Trophoblast cell (in vitro differentiated cells and primary cell): ENCODE measurements at places on chromosomes 7 and 10.
A peak's percentile ranks its signal among the peaks of the same experiment; 100 is the strongest.

DNA sequence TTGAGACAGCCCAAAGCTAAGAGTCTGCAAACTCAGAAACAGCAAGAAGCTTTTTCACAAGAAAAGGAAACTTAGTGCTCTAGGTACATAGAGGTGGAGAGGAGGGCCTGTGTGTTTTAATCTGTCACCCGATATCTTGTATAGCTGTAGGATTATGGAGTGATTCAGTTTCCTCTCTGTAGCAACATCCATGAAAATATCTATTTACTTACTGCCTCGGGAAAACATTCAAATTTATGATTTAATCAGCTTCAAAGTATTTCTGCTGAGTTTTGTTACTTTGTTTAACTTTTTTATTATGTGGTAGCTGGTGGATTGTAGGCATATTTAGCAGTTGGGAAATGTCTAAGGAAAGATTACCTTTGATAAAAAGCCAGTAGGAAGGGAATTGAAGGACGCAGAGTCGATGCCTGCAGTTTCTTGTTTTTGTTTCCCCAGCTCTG is 292.0 kb downstream of the CCDC3 start:
- DNase-seq = no peak

DNA sequence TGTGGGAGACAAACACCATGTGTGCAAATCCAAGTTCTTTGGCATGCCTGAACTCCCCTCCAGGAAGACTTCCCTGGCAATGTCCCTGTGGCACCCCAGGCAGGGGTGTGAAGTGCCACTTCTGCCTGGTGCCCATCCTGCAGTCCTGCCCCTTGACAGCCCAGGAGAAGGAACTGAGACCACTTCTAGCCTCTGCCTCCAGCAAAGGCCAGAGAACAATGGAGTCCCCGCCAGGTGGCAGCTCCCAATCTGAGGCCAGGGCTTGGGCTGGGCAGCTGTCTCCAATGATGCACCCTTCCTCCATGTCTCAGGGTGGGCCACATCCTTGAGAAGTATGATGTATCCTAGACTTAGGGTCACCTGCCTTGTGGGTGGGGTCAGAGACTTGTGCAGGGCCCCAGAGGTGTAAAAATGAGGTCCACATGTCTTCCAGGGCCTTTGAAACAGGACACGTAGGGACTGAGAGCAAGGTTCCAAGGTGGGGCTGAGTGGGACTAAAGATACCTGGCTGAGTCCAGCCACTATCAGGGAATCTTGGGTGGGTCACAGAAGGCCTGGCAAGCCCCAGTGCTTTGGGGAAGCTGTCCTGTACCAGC is 5.5 kb downstream of the FXYD4 start:
- no peak for DNase-seq

DNA sequence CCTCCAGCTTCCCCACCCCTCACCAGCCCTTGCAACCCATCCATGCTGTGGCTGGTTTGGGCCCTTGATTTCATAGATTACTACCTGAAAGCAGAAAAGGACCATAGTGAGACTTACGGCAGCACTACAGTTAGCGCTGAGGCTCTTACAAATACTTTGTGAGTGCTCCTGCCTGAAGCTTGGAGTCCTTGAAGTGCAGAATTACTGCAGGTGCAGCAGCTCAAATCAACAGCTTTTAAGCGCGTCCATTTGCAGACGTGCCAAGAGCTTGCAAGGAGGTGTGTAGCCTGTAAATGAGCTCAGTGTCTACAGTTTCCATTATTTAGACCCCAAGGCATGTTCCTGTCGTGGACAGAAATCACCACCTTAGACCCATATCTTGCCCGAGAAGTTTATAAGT is 103.0 kb downstream of the CELF2 start:
- DNase-seq = no peak

GRCh38 chr10:78139341-78139740 is 105.7 kb downstream of the RPS24 start:
- DNase-seq = no peak

- no peak for DNase-seq
Measured at GRCh38 chr10:10208196-10208595, 809.5 kb upstream of the CELF2 start.

GRCh38 chr10:97724341-97724941 is 10.9 kb downstream of the MARVELD1 start:
- DNase-seq = no peak

DNA sequence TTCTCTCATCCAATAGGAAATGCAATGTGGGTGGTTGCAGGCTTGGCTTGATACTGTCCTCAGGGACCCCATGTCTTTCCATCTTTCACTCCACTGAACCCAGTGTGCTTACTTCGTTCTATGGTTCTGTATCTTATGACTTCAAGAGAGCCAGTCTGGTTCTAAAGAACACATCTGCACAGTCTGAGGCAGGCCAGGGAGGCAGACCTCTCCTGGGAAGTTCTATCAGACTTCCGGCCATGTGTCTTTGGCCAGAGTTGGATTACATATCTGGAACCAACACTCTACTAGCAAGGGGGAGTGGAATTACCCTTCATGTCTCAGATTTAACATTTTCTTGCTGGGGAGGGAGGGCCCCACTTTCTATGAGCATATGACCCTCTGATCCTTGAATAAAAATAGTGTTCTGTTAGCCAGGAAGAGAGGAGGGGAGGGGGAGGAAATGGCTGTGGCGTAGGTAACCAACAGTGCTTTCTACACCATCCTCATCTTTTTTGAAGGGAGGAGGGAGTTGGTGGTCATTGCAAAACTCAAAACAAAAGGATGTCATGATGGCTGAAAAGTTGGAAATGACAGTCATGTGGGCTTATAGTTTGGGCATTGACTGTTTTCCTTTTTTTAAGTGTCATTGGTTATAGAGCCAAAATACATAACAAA is 370.2 kb downstream of the GATA3 start:
- DNase-seq = no peak

DNA sequence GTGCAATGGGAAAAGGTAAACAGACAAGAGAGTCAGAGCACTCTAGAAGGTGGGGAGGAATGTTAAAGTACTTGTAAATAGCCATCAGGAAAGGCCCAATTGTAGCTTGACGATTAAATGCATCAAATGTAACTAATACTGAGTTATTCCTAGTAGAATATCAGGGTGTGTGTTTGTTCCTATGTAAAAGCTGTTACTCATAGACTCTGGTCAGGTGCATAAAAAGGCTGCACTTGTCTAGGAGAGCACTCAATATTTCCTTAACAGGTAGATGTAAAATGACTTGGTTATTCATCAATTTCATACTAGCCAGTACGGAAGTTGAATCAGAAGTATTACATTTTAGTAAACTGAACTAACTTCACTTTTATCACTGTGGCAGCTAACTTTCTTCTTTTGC is 179.7 kb upstream of the AGR3 start:
- DNase-seq = no peak

GRCh38 chr7:17654940-17655339 is 285.4 kb downstream of the SNX13 start:
- DNase-seq = peak; percentile 19

DNA sequence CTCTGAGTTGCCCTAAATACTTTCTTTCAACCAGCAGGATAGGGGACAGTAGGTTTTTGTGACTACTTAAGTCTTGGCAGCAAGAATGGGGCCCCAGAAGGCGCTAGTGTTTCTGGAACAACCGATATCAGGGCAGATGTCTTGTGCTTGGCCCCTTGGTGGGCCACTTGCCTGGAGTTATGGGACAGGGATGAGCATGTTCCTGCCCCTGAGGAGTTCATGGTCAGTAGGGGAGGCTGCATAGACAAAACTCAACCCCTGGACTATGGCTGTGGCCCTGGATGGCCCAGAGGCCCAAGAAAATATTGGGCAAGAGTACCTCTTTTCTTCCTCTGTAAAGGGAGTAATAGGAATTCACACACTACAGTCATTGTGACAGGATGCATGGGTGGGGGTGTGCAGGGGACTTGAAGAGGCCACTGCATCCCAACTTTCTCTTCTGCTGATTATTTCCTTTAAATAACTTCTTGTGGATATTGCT is 57.7 kb upstream of the IGFBP3 start:
- DNase-seq = no peak

DNA sequence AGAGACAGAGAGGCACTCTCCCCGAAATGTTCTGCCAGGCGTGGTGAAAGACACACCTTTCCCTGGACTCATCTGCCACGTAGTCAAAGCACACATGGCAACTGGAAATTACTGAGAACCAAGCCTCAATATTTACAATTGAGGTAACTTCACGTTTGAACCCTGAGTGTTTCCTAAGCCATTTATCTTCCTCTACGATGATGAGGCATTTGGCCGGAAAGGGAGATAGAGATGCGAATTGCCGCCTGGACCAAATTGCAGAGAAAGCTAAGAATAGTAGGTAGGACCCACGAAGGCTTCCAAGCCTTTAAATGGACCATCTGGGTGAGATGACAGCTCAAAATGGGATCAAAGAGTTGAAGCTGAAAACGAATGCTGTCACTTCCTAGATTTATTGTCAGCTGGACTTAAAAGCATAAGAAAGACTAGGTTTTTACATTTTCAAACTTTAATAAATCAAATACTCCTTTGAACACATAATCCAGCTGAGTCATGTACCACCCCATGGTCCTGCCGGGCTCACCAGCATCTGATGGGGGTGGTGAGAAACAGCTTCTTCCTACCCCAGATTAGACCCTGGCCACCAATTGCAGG is 135.6 kb upstream of the LYZL2 start:
- DNase-seq = no peak

GRCh38 chr7:15288741-15289140 is 273.1 kb downstream of the AGMO start:
- no peak for DNase-seq

DNA sequence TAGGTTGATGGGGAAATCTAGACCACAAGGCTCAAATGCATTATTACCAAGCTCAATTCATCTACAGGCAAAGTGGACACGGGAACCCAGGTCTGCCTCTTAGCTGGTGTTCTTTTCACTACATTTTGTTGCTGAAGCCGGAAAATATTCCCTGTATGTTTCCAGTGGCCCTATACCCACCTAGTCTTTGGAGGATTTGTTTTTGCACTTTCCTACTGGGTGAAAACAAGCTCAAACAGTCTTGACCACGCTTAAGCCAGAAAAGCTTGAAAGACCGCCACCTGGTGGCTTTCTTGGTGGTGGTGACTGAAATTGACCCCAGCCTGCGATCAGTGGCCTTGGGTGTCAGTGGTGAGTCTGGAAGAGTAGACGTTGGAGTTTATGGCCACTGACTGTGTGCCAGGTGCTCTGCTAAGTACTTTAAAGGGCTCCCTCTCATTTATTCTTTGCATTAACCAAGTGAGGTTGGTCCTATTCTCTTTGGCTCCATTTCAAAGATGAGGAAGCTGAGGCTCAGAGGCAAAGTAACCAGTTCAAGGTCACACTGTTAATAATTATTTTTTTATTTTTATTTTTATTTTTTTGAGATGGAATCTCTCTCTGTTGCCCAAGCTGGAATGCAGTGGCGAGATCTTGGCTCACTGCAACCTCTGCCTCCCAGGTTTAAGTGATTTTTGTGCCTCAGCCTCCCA is 11.1 kb upstream of the CRTAC1 start:
- peak; percentile 85 for DNase-seq

GRCh38 chr7:130960208-130960988 is 226.4 kb upstream of the KLF14 start:
- peak; percentile 98 for DNase-seq

GRCh38 chr7:41788556-41788955 is 85.7 kb upstream of the INHBA start:
- no peak for DNase-seq

GRCh38 chr10:14126697-14127440 is 203.9 kb downstream of the FRMD4A start:
- peak; percentile 61 for DNase-seq

DNA sequence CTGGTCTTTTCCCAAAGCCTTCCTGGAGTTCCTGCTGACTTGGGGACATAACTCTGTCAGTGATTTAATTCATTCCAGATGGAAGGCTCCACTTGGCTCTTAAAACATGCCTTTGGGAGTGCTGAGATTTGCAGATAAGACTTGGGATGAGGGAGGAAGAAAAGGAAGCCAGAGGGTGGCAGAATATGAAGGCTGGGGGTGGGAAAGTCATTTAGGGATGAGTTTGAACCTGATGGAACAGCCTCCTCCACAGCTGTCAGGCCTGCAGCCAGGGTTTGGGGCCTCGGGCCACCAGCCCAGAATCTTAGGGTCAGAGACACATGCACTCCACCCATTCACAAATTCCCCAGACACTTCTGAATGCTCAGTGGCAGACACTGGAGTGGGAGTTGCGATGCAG is 28.4 kb upstream of the EIF5AL1 start:
- no peak for DNase-seq

- DNase-seq = no peak
Measured at GRCh38 chr7:94999069-94999351, 91.6 kb downstream of the PPP1R9A start.

- peak; percentile 65 for DNase-seq
Measured at GRCh38 chr7:31735991-31736982, 49.3 kb downstream of the PPP1R17 start.

DNA sequence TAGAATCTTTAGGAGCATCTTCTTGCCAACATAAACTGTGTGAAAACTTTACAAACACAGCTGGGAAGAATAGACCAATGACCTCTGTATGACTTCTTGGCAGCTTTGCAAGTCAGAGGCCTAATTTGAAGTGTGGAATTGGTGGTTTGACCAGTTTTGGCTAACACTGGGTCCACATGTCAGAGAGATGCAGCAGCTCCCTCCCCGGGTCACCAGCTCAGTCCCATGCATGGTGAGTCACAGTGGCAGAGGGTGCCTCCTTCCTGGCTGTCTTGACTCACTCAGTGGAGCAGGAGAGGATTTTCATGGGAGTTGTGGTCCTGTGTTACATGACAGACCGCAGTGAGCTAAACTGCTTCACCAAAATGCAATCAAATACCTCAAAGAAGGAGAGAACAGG is 8.2 kb upstream of the STARD3NL start:
- DNase-seq = peak; percentile 76

GRCh38 chr10:17729630-17730029 is 22.4 kb upstream of the TMEM236 start:
- peak; percentile 54 for DNase-seq

DNA sequence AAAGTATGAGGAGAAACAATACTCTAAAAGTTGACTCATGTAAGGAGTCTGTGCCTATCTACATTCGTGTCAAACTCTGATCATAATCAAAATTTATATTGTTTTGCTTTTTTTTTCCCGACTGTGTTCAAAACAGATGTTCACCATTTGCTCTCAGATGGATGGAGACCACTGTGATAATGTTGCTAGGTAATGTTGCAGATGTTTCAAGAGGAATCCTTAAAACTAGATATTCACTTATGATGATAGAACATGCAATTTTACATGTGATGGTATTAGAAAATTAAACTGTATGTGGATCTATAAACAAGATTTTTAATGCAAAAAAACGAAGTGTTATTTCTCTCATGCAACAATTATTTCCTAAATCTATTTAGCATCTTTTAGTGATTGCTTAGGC is 1080.1 kb downstream of the REEP3 start:
- DNase-seq = no peak
